ENCODE measurements at places on chromosomes 16 and 17.

GRCh38 chr16:66295213-66295612 is 71.3 kb upstream of the CDH5 start:
- DNase-seq = no peak

GRCh38 chr17:76672270-76672851 is 28.8 kb upstream of the ST6GALNAC1 start:
- DNase-seq = no peak

DNA sequence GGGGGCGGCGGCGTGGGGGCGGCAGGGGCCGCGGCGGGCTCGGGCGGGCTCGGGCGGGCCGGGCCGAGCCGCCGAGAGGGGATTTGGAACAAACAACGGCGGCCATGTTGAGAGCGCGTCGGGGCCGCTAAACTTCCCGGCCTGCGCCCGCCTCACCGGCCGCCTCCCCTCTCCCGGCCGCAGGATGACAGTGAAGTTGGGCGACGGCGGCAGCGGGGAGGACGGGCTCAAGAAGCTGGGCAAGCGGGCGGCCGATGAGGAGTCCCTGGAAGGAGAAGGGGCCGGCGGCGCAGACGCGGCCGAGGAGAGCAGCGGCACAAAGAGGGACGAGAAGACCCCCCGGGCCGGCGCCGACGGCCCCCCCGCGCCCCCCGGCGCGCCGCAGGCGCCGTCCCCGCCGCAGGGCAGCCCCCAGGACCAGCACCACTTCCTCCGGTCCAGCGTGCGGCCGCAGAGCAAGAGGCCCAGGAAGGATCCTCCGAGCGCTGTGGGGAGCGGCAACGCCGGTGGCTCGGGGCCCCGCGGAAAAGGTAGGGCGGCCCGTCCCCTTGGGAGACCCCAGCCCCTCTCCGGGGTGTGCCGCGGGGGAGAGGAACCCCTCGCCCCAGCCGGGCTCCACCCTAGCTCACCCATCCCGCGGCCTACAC is 2.4 kb downstream of the CRAMP1 start:
- no peak for DNase-seq

DNA sequence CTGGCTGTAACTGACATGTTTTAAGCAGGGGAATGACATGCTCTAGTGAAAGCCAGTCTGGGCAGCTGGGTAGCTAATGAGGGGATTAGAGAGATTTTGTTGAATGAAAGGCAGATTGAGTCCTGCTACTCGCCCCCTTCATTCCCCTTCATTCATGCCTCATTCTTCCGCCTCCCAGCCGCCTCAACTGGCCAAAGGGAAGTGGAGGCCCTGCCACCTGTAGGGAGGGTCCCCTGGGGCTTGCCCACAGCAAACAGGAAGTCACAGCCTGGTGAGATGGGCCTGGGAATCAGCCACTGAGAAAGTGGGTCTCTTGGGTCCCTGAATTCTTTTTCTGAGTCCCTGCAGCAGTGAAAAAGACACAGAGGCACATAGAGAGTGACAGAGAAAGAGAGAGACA is 1.1 kb upstream of the CD19 start:
- DNase-seq = no peak
